Dermis blood vessel endothelial cell (primary cell): ENCODE measurements at places on chromosomes 1 and 21. TPM values are rescaled to one million over a fixed set of nuclear protein-coding genes. Genes with fewer than 3 reads are reported as not detected.

DNA sequence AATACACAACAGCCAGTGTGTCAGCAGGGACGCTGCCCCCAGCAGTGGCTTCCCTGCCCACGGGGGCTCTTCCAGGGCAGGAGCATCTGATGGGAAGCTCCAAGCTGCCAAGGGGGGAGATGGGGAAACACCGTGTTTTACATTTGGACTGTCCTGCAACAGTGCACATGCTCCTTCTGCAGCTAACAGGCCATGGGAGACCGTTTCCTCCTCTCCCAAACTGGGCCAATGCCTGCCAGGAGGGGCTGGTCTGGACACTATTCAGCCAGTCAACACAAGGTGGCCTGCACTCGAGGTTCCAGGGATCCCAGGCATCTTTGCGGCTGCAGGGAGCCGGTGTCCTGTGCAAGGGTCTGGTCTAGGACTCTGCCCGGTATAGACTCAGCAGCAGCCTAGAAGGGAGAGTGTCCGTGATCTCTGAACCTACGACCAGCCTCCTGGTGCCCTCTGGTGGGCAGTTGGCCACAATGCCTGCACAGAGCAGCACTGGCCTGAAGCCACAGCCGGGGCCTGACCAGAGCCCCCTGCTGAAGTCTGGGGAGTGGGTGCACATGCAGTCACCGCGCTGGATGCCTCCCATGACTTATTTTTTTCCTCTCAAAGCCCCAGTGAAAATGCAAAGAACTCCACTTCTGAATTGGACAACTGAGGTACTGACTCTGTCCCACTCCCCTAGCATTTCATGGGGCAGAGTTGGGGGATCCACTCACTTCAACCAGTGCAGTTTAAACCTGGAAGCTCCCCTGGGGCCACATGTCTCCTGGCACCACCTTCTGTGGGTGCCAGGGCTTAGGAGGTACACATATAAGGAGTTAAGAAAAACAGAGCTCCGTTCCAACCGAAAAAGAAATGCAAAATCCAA is 33.3 kb downstream of the RCC2 start:
- DNase-seq, result peak; percentile 77

- DNase-seq, result no peak
These were observed 23.6 kb upstream of the GPR157 start for GRCh38 chr1:9152535-9152934.

DNA sequence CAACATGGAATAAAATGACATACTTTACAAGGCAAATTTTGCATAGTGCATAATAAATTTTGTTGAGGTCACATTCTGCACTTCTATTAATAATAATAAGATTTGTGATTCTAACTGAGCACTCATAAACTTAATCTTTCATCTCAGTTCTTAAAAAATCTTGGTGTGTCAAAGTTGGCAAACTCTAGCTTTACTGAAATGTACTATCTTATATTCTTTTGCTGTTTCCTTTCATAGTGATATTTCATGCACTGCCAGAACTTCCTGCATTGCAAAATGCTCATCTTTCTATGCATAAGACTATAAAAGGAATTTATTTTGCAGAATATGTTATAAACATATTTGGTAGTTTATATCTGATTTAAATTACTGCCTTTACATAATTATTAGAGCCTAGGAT is 797.6 kb downstream of the ADGRL2 start:
- DNase-seq, result no peak

DNA sequence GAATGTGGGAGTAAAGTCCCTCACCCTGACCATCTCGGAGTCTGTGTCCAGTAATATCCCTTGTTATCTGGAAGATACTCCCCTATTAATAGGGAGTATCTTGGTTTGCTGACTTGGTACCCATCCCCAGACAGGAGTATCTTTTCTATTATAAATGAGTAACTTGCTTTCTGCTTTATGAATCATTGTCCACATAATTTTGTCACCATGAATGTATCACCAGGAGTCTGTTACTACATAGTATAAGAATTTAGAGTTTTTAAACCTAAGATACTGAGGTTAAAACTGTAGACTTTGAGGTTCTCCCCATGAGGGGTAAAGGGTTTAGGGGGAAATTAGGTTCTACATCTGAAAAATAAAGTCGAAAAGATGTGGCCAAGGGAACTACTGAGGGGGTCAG is 175.6 kb downstream of the FCRL5 start:
- no peak for DNase-seq

DNA sequence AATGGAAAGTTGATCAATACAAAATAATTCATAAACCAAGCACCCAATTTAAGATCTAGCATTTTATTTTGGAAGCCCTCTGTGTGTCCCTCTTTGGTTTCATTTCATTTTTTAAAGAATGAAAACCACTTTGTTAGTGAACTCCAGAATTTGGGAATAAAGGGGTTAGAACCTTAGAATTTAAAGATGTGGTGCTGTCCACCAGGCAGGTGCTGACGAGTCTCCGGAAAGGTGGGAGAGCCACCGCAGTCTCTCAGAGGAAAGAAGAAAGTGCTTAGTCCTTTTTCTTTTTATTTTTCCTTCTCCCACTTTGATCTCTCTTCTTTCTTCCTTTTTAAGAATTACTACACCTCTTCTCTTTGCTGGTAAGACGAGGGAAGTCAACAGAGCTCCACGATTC is 20.5 kb upstream of the HIVEP3 start:
- no peak for DNase-seq

CD53 gene
- not detected in 2 replicates for total RNA-seq

DNA sequence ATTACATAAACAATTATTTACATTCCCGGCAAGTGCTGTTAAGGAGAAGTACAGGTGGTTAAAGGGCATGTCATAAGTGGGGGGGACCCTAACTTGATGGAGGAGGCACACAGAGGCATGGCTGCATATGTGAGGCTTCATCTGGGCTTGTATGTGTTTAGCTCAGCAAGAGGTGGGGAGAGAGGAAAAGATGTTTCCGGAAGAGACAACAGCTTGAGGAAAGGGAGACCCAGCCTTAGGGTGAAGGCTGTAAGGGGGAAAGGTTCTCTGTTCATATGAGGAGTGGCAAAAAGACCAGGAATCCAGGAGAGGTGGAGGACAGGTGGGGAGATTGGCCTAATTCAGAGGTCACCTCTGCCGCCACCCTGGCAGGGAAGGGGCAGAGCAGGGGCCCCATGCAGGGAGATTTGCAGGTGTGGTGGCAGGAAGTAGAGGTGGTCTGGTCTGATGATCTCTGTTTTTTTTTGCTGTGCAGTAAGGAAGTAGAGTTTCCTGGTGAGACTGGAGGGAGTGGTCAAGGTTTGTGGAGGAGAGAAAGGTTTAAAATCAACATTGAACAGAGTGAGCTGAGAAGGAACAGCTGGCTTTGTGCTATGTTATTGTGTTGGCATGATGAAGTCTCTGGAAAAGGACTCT is 9.0 kb downstream of the TRAF5 start:
- no peak for DNase-seq

- no peak for DNase-seq
These were observed 70.4 kb downstream of the HMCN1 start for GRCh38 chr1:185804608-185805007.

DNA sequence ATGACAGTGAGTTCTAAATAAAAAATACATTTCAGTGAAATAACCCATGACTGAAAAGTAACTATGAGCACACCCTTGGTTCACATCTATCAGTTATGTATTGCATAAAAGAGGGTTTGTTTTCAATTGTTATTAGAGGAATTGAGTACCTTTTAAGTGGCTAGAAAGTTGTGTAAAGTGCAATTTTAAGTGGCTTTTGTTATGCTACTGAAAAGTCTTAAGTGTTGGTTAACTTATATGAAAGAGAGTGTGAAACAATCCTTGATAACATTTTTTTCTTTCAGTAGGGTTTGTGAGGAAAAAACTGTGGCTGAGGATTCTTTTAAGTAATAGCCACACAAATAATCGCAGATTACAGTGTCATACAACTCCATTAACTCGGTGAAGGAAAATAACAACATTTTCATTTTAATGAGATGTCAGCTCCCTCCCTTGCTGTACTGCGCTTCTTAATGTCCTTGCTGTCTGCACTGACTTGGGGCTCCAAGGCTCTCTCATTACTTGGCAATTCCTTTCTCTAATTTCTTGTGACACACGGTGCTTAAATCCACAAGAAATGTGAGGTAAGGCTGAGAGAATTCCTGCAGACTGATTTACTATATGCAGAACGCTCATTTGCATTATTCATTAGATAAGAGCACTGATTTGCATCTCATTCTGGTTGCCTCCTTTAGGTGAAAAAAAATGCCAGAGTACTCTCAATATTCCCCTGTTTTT is 40.6 kb downstream of the NTNG1 start:
- DNase-seq, result no peak

BSND gene
- not detected in 2 replicates for total RNA-seq

FCGR3B gene
- total RNA-seq, result not detected in 2 replicates

- no peak for DNase-seq
These were observed 4.5 kb upstream of the ZNF644 start for GRCh38 chr1:91026320-91026719.

CFHR1 gene
- not detected in 2 replicates for total RNA-seq

- no peak for DNase-seq
These were observed 3.3 kb downstream of the TMEM200B start for GRCh38 chr1:29120367-29120766.

DNA sequence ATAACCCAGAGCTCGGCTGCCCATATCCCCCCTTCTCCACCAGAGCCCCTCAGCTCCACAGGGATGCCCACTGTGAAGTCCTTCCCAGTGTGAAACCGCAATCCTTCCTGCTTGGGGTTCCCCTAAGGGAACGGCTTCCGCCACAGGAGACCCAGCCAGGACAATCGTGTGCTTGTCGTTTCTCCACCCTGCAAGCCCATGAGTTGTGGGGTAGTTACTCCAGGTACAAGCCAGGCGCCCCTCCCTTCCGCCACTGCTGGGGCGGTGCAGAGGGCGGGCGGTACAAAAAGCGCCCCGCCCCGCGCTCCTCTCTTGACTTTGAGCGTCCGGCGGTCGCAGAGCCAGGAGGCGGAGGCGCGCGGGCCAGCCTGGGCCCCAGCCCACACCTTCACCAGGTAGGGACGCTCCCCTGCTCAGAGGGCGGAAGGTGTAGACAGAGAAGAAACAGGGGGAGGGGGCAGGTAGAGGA is at the start of gene TINAGL1:
TSS of gene TINAGL1 (plus strand) at position 315 of the 469 bp plus-strand sequence. CDS start 634 bp downstream, outside the sequence.
- DNase-seq, result peak; percentile 52

DNA sequence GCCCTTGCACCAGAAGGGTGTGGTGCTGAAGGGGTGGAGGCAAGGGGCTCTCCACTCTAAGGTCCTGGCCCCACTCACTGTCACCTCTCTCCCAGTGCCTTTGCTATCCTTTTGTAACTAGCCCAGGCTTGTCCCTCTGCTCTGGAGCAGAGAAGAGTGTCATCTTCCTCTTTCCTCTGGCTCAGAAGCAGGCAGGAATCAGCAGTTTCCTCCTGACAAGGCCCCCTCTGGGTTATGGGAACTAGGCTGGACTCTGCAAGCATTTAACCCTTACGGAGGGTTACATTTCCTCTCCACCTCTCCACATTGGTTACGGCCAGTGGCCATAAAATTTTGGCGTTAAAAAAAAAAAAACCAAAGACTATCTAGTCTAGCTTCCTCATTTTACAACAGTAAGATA is 30.4 kb downstream of the PLXNA2 start:
- DNase-seq, result peak; percentile 80

- DNase-seq, result peak; percentile 40
These were observed 448 bp downstream of the G0S2 start for GRCh38 chr1:209675565-209676154.

DNA sequence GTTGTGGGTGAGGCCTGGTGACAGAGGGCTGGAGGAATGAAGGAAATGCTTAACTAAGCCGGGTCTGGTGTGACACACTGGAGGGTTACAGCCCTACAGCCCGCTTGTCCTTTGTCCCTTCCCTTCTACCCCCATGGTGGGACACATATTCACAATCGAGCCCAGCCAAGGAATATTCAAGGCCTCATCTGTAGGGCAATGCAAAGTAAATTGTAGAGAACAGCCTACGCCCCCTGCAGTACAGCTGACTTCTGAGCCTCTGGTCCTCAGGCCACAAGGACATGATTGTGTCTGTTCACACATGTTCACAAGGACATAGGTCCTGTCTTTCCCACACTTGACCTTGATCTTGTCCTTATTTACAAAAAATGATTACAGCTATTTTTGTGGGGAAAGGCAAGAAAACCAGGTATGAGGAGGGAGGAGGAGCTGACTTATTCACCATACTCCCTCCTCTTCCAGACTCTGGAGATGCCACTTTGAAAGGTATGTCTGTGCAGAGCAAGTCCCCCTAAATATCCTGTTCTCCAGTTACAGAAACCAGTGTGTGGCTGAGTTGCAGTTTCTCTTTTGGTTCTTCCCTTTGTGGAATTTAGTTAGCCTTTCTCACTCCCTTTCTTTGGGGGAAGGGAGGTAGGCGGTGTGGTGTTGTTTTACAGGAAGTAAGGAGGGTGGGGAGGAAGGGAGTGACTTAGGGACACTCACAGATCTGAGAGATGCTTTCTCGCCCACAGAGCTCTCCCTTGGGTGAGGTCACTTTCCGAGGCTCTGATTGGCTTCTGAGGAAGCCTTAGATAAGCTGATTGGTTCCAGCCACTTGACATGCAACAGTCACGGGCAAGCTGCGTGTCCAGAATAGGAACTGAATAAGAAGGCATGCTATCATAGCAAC is 14.6 kb downstream of the POLR3GL start:
- DNase-seq, result peak; percentile 98

DNA sequence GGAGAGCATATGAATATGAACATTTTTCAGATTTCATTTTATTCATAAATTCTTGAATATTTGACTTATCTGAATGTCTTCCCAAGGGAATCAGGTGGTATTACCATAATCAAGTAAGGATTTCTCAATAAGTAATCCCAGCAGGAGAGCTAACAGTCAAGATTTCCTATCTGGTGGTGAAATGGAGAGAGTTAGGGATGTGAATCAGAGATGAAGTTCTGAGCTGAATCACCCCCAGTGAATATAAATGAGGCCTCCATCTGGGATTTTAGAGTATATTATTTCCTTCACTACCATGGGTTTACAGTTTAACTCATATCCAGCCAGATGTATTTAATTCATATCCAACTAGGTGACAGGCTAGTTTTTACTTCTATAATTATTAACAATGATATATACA is 61.5 kb upstream of the RGS2 start:
- DNase-seq, result no peak

TACSTD2 gene
- total RNA-seq, result 43.9 and 48.0 TPM in 2 replicates

GPR153 gene
- 2.2 and 2.8 TPM in 2 replicates for total RNA-seq

DNA sequence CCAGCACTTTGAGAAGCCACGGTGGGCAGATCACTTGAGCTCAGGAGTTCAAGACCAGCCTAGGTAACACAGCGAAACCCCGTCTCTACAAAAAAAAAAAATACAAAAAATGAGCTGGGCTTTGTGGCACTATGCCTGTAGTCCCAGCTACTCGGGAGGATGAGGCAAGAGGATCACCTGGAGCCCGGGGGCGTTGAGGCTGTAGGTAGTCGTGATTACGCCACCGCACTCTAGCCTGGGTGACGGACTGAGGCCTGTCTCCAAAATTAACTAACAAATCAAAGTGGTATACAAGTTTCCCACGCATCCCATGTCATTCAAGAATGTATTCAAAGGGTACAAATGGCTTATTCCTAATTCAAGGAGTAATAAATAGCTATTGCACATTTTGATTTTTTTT is 2.4 kb downstream of the AUNIP start:
- no peak for DNase-seq

LYSMD1 gene
- total RNA-seq, result 3.3 and 5.3 TPM in 2 replicates
